GM23248 (cell line): ENCODE measurements at places on chromosomes 1 and 21. TPM values are rescaled to one million over a fixed set of nuclear protein-coding genes. Genes with fewer than 3 reads are reported as not detected.

The HSD17B7 gene
- total RNA-seq, result 5.5 and 7.7 TPM in 2 replicates

The CXADR gene
- total RNA-seq, result not detected in 2 replicates

The MXRA8 gene
- 1,040 and 1,228 TPM in 2 replicates for total RNA-seq

The NKAIN1 gene
- 0.11 TPM in 1 of 2 replicates, not detected in the other for total RNA-seq

The KCNE1 gene
- 0.43 TPM in 1 of 2 replicates, not detected in the other for total RNA-seq

The RGS13 gene
- total RNA-seq, result not detected in 2 replicates

The SLC45A1 gene
- total RNA-seq, result 0.25 and 0.97 TPM in 2 replicates

The ERICH3 gene
- total RNA-seq, result not detected in 2 replicates

The PLA2G2D gene
- total RNA-seq, result not detected in 2 replicates

The SLC66A1 gene
- total RNA-seq, result 16.2 and 20.5 TPM in 2 replicates

The HEYL gene
- not detected in 2 replicates for total RNA-seq

The ACTL8 gene
- 0.11 TPM in 1 of 2 replicates, not detected in the other for total RNA-seq

The HPDL gene
- total RNA-seq, result 3.7 TPM in 2 replicates

The IL12RB2 gene
- not detected in 2 replicates for total RNA-seq

The S100A9 gene
- total RNA-seq, result not detected in 2 replicates

The COL24A1 gene
- total RNA-seq, result 0.22 and 0.25 TPM in 2 replicates

The CDK18 gene
- not detected in 2 replicates for total RNA-seq

The STIL gene
- total RNA-seq, result 10.0 and 17.1 TPM in 2 replicates

The ZBTB7B gene
- total RNA-seq, result 16.8 and 27.0 TPM in 2 replicates

The MSH4 gene
- not detected in 2 replicates for total RNA-seq

The SOD1 gene
- 178 and 185 TPM in 2 replicates for total RNA-seq

The OR2L13 gene
- total RNA-seq, result not detected in 2 replicates
